ENCODE measurements at places on chromosomes 2 and 18. TPM values are rescaled to one million over a fixed set of nuclear protein-coding genes. Genes with fewer than 3 reads are reported as not detected.
A peak's percentile ranks its signal among the peaks of the same experiment; 100 is the strongest.

DNA sequence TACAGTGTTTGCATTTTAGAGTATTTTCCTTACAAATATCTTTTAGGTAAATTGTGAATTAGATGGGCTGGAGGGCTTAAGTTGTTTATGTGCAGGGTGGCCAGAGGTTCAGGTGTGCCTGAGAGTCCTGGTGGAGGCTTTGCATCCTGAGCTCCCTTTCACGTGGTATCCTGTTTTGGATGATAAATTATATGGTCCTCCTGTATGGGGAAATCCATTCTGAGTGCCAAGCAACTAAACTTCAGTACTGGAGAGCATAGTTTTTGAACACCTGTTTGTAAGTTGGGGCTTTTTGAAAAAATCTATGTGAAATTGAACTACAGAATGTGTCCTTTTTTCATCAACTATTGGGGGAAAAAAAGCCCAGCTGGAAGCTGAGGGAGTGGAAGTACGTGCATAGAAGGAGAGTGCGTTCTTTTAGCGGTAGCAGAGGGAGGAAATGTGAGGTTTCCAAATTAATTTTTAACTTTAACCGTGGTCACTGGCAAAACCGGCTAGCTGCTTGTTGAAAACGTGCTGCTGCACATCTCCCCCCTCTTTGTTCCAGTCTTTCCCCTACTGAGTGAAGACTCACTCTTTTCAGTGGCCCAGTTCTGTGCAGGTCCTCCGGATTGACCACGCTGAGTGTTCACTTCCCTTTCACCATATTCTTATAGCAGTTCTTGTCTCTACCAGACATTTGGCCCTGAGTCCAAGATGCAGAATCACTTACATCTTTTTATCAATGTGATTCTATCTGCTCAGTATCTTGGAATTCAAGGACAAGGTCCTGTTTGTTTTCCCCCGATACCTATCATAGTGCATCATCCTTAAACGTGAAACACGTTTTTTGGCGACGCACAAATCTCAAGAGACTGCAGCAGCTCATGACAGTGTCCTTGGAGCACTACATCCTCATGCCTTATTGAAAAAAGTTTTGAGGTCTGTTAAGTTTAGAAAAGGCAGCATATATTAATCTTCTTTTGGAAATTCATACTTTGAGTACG is 15.3 kb downstream of the CNOT11 start:
- DNase-seq, result no peak

- DNase-seq, result no peak
Observed at GRCh38 chr2:192327576-192327975, 132.8 kb upstream of the TMEFF2 start.

DNA sequence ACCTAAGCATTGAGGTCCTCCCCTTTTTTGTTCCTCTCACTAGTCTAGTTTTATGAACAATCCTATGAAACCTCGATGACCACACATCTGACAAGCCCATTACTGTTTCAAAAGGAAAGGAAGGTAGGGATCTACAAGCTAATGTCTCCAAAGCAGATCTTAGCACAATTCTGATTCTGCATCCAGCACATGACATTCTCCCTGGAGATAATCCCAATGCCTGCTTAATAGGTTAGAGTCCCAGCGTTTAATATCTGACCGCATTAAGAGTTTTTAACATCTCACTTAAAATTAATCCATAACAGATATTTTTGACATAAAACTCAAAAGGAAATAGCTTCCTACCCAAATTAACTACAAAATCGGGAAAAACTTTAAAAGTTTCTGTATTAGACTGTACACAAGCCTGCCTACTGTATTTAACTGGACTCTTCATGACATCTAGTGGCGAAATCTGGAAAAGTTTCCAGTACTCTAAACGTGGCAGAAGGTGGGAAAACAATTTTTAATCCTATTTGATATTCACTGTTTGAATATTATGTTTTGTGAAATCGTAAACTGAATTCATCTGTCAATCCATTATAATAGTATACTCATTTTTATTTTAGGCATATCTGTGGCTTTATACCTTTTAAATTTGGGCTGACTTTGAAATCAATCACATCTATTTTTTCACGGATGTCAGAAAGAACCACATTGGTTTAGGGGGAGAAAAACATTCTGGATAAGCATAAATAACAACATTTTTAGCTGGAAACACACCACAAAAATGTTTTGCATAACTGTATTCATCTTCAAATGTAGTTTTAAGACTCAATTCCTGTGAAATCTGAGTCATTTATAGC is 62.4 kb downstream of the TXNL1 start:
- DNase-seq, result peak; percentile 11

DNA sequence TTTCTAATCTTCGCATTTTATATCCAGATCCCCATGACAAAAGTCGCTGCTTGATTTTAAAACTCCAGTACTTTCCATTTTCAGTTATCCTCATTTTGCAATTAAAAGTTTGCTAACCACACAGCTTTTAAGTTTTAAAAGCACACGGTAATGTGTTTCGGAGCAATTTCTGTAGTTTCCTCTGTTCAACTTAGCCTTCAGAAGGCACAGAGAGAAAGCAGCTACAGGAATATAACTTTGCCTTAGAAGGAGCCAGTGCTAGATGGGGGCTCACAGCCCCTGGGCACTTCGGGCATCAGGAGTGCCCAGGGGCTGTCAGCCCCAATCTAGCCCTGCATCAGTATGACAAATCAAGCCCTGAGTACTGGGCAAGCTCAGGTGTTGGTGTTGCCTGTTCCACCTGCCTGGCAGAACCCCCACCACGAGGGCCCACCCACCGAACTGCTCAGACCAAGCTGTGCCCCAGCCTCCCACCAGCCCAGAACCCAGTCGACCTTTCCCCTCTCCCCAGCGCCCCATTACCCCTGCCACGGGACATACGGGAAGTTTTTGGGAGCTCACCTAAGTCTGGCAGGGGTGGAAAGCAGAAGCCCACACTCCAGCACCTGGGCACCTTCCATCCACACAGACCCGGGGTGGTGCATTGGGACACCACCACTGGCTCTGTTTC is 47.3 kb downstream of the TRABD2A start:
- no peak for DNase-seq

- DNase-seq, result no peak
Observed at GRCh38 chr2:160062292-160063005, at the start of gene PLA2R1. Gene PLA2R1, minus strand, starts transcription at chr2:160062615. Its CDS starts 212 bp downstream, at chr2:160062403.

- DNase-seq, result no peak
Observed at GRCh38 chr18:3062798-3063680, 50.1 kb upstream of the LPIN2 start.

- no peak for DNase-seq
Observed at GRCh38 chr18:21386523-21387240, 144.7 kb downstream of the GREB1L start.

DNA sequence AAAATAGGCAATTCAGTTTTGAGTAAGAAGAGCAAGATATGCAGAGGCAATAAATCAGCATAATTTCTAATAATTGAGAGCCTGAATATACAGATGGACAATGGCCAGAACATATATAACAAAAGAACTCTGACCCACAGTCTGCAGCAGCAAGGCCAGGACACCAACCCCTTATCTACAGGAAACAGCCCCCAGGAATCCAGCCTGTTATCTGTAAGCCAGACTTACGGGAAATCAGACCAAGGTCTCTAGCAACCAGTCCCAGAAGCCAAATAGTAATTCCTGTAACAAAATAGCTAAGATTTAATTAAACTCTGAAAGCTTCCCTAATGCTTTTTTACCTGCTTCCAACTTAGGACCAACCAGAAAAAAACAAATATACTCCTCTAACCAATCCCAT is 434.5 kb upstream of the GYPC start:
- DNase-seq, result no peak

GRCh38 chr2:156211318-156211717 is 121.2 kb downstream of the NR4A2 start:
- DNase-seq, result no peak

GRCh38 chr2:6470518-6470917 is 395.2 kb downstream of the CMPK2 start:
- DNase-seq, result no peak

DNA sequence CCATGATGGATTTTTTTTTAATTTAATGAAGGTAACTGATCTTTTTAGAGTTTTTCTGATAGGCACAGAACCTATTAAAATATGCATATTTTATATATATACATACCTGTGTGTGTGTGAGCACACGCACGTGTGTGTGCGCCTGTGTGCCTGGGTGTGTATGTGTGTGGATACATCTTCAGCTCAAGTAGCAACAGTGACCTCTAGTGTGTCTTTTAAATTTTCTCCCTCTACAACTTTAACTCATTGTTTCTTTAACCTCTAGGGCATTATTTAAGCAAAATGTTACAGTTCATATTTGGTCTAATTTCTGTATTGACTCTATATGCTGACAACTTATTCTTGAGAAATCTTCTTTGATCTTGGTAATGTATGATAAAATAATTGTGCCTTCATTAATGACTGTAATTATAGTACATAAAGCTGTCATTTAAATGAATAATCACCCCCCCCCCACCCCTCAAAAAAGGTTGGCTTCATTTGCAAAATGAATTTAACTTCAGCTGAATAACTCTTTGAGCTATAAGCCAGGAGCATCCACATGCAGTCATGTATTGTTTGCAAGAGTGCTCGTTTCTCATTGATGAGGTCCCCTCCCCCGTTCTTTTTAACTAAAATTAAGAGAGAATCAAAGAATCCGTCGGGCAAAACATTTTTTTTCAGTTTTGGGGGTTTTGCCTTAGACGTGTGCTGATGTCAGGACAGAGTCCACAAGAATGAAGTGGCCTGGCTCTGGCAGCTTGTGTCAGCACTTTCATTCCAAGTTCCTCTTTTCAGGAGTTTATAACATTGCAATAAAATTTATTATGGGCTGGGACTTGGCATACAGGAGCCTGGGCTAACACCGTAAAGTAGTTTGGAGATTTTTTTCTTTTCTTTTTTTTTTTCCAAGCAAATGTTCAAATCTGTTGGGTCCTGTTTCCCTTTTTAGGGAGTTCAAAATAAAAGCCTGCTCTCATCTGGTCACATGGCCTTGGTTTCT is 80.0 kb downstream of the ETAA1 start:
- DNase-seq, result peak; percentile 13

GRCh38 chr2:64865073-64865830 is 123.9 kb upstream of the SLC1A4 start:
- DNase-seq, result no peak

GRCh38 chr2:232529806-232530547 is 4.0 kb downstream of the CHRND start:
- no peak for DNase-seq

DNA sequence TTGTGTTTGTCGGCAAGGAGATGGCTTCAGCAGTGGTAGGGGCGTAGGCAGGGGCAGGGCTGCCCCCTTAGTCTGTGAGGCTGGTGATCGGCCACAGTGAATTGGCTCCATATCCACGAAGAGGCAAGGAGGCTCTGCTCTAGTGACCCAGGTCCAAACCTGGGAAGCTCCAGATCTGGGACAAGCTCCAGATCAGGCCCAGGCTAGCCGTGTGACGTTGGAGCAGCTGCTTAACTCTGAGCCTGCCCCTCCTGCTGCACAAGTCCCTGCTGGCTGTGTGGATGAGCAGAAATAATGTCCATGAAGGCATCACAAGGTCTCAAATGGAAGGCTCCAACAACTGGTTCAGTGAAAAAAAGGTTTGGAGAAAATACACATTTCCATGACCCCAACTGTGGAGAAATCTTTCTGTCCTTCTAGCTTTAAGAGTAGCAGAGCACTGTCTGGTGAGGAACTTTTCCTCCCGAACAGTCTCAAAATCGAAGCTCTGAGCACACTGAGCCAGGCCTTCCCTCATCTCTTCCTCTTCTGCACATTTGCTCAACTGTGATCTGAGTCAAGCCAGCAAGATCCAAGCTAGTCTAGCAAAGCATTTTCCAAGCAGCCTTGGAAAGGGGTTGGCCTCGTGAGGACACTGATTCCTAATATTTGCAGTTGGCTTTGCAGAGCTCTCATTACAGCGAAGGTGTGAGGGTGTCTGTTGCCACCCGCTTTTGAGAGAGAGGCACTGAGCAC is 67.0 kb upstream of the TCF7L1 start:
- no peak for DNase-seq

- no peak for DNase-seq
Observed at GRCh38 chr2:42547014-42547413, 21.4 kb upstream of the MTA3 start.

DNA sequence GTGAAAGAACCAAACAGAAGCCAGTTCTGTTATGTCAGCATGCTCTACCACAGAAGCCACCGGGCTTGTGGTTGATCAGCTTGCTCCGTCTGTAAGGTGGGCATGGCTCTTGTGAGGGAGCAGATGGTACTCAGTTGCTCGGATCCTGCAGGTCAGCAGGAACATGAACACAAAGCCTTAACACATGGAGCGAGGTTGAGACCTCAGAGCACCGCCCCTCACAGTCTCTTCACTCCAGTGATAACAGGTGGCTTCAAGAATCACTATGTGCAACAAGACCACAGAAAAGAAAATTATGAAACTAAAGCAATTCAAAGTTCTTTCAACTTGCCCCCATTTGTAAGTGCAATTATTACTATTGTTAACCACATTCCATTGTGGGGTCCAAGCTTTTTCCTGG is 72.1 kb downstream of the OSBPL6 start:
- no peak for DNase-seq

DNA sequence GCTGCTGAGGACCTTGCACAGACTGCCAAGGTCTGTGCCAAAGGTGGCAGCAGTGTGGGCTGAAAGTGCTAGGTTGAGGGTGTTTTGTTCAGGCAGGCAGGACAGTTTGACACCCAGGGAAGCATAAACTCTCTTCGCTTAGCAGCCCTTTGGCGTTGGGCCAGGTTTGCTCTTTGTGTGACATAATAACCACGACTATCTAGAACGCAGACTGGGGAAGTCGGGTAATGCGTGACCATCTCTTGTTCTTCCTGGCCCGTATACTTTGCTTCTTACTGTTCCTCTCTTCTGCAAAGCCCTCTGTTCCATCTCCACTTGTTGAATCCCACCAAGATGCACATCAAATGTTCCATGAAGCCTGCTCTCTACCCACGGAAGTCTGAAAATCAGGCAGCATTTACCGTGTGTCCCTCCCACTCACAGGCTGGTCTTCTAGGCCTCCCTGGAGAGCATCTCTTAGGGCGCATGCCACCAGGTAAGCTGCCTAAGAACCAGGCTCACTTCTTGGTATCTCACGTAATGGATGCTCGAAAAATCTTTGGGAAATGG is 96.7 kb upstream of the LMAN1 start:
- no peak for DNase-seq

DNA sequence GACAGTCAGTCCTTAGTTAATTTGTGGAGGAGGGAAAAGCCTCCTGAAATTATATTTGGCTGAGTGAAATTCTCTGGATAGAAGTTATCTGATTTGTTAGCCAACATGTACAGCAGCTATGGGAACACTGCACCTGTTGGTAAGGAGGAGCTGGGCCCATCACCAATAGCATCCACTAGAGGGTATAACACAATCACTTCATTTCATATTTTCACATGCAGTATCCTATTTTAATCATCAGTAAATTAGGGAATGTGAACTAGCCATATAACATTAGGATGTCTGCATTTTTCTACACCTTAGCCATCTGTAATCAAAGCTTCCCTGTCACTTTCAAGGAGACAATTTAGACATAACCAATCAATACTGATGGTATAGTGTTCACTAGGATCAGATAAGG is 818.4 kb upstream of the CDH2 start:
- DNase-seq, result no peak

Gene LOXHD1
- polyA plus RNA-seq, result not detected

Gene CNTNAP5
- not detected for polyA plus RNA-seq

Gene SPATS2L
- 243 TPM for polyA plus RNA-seq

Gene PDCD1
- polyA plus RNA-seq, result not detected

Gene ANO7
- 0.50 TPM for polyA plus RNA-seq

Gene GPR35
- polyA plus RNA-seq, result 0.17 TPM

Gene IGFBP5
- polyA plus RNA-seq, result 1,060 TPM

Gene SLC5A7
- not detected for polyA plus RNA-seq

Gene CMPK2
- 0.66 TPM for polyA plus RNA-seq

Gene AQP12B
- not detected for polyA plus RNA-seq

Gene LPIN2
- 27.3 TPM for polyA plus RNA-seq

Gene FOXD4L1
- 0.02 TPM for polyA plus RNA-seq
